ENCODE measurements at places on chromosomes 1 and 21.

DNA sequence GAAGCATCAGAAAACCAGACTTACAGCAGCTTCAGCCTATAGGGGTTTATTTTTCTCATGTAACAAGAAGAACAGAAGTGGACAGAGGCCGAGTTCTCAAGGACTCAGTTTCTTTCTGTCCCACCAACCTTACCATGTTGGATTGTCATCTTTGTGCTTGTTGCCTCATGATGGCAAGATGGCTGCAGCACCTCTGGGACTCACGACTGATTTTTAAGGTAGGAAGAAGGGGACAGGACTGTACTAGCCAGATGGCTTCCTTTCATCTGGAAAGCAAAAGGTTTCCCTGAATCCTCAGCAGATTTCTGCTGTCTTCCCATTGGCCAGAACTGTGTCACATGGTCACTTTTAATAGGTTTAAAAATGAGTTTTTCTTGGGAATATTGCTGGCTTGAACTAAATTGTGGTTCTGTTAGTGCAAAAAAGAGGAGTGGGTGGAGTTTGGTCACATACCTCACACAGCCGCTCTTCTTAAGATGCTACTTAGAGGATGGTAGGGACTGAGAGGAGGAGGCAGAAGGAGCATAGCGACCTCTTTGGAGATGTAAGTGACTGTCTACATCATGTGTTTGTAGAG lies 48.1 kb upstream of the ENAH start:
- peak; percentile 19 for DNase-seq

DNA sequence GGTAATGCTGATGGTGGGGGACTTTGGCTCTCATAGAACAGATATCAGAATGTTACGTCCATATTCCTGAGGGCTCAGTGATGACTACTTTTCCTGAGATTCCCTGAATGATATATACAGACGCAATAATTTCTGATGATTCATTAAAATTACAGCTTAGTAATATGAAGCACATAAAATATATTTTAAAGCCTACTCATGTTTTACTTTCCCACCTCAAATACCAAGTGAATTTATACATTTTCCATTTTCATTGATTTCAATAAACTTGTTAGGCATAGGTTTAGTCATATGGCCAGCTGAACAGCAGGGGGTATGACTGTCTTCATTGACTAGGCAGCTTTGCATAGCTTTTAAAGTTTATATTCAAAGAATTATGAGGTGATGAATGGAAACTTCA lies 26.2 kb upstream of the PDC start:
- DNase-seq: peak; percentile 43

GRCh38 chr1:109114342-109114674 lies 393 bp downstream of the ELAPOR1 start:
- peak; percentile 11 for DNase-seq

GRCh38 chr21:34886240-34887104 lies 162.6 kb downstream of the RUNX1 start:
- DNase-seq: peak; percentile 42

- DNase-seq: no peak
Measured at GRCh38 chr1:179966551-179966950, 11.9 kb downstream of the CEP350 start.

DNA sequence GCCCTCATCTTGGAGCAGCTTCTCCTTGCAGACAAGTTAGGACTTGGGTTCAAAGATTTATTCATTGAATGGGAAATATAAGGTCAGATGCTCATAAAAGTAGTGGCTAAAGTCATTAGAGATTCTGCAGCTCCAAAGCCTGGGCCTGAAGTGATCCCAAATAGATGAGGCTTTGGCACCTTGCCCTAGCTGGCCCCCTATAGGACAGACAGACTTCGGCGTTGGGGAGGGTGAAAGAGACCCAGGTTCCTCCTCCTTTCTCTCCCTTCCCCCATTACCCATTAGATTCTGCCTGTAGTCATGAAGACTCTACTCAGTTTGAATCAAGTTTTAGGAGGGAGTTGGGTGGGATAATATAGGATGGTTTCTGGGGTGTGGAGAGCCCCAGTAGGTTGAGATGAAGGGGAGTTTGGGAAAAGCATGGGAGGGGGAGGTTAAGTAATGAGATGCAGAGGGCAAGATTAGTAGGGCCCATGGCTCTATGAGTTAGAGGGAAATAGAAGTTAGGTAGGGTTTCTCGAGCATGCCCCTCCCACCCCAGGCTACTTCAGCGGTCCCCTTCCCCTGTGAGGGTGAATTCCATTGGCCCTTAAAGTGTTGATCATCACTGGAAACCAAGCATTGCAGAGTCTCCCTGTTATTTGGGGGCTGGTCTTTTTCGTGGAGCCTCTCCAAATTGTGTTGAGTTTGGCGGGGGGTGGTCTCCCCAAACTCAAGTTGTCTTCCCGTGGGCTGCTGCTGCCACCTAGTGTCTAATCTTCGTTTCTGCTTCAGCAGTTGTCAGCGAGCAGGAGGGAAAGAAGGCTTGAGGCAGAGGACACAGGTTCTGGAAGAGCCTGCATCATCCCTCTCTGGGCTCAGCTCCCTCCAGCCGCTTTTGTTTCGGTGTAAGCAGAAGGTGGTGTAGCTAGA lies 2.1 kb upstream of the AHDC1 start:
- peak; percentile 67 for DNase-seq

- no peak for DNase-seq
Measured at GRCh38 chr1:44086692-44087474, 31.7 kb upstream of the KLF17 start.

DNA sequence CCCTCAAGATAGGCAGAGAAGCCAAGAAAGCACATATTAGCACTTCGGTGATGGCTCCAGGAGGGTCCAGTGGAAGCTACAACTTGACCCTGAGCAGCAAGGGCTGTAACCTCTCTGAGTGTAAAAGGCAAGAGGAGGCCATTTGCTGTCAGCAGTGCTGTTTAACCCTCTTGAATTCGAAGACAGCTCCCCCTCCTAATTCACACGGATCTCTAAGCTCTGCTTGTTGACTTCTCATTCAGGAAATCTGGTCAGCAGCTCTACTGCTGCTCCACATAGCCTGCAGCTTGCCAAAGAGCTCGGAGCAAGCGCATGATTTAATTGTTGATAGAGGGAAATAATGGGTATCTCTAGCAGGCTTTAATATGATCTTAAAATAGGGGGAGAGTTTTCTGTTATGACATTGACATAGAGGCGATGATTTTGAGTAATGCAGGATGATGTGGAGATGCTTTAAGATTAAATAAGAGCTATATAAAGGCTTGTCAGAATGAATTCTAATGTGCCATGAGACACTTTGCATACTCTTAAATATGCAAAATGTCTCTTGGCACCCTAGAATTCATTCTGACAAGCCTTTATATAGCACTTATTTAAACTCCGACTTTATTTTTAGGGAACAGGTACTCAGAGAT lies 79.4 kb upstream of the USH2A start:
- DNase-seq: no peak

GRCh38 chr1:54794451-54795355 lies 6.4 kb downstream of the TTC22 start:
- DNase-seq: peak; percentile 17
